GM23248 (cell line): ENCODE measurements at places on chromosomes 1 and 21.

- peak; percentile 50 for DNase-seq
Measured at GRCh38 chr1:162498496-162498810, 835 bp downstream of the UHMK1 start.

DNA sequence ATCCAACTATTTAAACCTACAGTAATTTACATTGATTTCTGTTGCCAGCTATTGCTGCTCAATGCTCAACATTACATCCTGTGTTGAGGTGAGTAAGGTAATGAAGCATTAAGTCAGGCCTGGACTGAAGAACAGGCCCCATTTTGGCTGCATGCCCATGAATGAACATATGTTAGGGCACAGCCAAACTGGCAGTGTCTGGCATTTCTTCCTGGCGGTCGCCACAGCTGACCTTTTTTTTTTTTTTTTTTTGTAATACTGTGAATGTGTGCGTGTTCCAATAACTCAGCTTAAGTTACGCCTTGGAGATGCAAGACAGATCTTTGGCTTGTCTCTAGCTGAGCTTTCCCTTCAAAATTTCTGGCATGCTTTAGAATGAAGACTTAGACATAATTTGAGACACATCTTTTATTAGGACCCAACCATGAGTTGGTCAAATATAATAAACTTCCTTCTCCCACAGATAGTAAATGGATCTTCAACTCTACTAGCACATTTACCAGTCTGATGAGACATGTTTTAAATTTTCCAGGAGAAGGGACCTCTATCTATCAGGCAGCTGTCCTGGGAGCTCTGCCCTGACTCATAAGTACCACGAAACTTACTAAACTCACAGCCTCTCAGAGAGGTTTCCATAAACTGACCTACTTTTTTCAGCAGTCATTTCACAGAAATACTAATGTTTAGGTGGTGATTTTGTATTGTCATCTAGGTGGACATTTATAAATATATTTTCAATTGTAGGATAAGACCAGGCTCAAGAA lies 341.1 kb upstream of the RUNX1 start:
- peak; percentile 79 for DNase-seq

- DNase-seq, result no peak
Measured at GRCh38 chr21:36188937-36189336, 32.3 kb downstream of the DOP1B start.

GRCh38 chr1:46400421-46400820 lies 6.3 kb downstream of the FAAH start:
- no peak for DNase-seq

DNA sequence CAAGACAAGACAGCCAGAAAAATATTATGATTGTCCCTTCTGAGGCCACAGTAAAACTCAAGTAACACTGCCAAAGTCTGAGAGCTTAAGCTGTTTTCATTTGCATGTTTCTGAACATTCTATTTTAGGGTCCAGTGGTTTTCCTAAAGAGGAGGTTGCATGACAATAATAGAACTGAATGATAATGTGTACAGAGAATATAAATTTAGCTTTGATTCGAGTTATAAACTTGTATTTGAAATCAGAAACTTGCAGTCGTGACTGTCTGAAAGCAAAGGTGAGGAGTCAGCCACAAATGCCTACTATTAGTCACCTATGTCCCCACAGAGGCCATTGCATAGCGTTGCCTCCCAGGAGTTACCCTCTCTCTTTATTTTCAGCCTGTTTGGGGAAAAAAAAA lies 363.1 kb upstream of the ADGRL2 start:
- DNase-seq, result no peak

DNA sequence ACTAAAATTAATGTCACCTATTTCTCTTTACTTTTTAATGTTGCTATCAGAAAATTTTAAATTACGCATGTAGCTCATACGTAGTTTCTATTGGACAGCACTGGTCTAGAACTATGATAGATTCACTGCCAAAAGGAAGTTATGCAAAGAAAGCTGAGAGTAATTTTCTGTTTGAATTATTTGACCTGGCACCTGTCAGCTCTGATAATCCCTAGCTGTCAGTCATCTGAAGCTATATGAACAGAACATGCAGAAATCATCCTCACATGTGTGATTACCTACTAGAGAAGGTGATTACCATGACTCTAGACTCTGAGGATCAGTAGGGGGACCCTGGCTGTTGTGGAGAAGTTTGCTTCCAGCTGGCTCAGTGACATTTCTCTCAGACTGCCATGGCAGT lies 40.8 kb downstream of the F5 start:
- DNase-seq, result no peak

GRCh38 chr1:210448297-210448892 lies 119.7 kb downstream of the HHAT start:
- peak; percentile 67 for DNase-seq
